ENCODE measurements at places on chromosomes 2 and 18.

DNA sequence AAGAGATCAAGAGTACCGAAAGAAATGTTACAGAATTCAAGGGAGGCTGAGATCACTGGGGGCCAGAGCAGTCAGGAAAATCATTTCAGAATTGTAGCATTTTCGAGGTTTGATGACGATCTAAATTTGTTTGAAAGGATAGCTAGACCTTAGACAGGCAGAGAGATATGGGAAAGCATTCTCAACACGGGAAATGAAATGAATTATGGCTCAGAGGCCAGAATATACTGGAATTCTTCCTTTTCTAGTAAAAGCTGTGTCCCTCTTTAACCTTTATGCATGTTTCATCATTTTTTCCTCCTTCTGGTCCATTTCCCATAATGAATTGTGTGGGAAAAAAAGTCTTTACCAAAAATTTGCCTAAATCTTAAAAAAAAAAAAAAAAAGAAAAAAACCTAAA is 78.8 kb downstream of the NABP1 start:
- DNase-seq = no peak

- DNase-seq = no peak
Observed at GRCh38 chr18:59033359-59033758, 106.3 kb upstream of the SEC11C start.

DNA sequence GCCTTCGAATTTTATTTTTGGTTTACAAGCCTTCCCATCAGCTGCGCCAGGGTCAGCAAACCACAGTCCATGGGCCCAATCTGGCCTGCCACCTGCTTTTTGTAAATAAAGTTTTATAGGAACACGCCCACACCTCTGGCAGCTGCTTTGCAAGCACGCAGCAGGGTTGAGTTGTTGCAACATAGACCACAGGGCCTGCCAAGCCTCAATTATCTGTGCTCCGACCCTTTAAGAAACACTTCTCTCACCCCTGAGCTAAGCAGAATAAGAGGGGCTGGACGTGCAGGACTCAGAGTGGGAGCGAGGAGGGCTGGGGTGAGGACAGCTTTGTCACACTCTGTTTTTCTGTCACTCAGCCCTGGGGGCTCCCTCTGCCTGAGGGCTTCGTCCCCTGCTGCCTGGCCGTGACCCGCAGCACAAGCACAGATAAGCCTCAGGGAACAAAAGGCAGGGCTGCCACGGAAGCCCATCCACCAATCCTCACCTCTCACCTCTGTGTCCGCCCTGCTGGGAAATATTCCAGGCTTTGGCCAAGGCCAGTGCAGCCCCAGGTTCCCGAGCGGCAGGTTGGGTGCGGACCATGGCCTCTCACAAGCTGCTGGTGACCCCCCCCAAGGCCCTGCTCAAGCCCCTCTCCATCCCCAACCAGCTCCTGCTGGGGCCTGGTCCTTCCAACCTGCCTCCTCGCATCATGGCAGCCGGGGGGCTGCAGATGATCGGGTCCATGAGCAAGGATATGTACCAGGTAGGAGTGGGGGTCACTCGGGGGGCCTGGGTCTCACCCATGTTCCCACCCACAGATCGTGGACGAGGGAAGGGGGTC is at the start of gene AGXT:
Gene AGXT, plus strand, starts transcription at position 539 of the 823 bp plus-strand sequence. Its CDS starts 42 bp downstream, at position 581.
- no peak for DNase-seq

DNA sequence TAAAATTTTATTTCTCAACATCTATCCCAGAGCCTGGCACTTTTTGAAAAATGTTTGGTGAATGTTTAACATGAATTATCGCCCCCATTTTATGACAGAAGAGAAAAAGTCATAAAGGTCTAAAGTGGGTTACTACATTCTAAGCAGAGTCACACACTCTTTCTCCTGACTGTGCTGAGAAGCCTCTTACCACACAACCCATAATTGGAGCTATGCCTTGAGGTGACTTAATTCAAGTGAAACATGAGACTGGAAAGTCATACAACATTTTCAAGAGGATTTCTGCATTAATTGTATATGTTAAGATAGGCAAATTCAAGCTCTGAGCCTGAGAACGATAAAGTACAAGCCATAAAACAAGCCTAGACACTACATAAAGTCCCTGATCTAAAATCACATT is 3.1 kb upstream of the DSEL start:
- DNase-seq = no peak

GRCh38 chr2:238487652-238488346 is 61.1 kb downstream of the ASB1 start:
- DNase-seq = no peak

DNA sequence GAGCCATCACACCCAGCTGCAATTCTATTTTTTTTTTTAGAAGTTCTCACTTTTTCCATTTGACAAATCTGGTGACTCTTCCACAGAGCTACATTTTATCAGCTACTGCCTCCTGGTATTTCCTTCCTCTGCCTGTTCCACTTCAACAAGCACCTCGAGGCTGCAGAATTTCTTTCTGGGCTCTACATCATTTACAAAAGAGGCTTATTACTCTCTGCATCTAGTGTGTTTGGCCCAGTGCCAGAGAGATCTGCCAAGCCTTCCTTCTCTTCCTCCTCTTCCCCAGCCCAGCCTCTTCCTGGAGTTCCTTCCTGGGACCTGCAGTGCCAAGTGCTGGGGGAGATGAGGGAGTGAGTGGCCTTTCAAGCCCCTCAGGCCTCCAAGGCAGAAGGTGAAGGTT is 119.6 kb upstream of the ITGA6 start:
- DNase-seq = no peak

DNA sequence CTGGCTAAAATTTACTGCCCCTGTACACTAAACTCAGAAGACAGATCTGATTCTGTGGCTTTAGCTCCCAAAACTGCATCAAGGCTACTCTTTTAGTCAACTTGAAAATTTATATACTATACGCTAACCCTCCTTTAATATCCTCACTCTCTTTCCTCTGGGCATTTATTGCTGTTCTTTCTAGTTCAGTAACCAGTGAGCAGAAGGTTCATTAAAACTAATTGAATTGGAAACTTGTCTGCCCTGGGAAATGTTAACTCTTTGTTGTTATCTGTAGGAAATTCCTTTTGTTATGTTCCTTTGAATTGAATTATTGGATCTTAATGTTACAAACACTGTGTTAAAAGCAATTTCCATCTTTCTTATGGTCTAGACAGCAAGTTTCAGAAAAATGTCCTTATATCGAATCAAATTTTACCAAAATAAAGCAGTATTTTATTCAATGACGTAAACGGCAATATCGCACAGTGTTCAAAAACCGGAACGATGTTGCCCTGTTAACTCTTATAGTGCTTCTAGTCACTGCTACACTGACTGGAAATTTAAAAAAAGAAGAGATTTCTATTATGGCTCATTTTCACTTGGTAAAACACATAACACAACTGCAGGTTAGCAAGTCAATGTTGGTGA is 168.3 kb downstream of the NR4A2 start:
- no peak for DNase-seq

- DNase-seq = no peak
Observed at GRCh38 chr2:70961648-70961994, 16.8 kb upstream of the ANKRD53 start.

DNA sequence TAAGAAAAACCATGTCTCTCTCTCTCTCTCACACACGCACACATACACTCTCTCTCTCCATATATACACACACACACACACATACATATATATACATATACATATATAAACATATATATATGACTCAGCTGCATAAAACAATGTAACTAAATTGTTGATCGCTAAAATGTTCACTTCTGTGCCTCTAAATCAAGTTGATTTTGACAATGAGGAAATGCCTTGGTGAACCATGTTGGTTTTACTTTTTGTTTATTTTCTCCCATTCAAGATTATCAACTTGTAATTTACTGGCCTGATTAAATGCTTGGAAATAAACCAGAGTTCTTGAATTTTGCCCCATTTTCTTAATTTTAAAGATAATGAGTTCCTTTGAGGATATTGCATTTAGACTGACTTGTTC is 500.4 kb downstream of the PARD3B start:
- DNase-seq = no peak

DNA sequence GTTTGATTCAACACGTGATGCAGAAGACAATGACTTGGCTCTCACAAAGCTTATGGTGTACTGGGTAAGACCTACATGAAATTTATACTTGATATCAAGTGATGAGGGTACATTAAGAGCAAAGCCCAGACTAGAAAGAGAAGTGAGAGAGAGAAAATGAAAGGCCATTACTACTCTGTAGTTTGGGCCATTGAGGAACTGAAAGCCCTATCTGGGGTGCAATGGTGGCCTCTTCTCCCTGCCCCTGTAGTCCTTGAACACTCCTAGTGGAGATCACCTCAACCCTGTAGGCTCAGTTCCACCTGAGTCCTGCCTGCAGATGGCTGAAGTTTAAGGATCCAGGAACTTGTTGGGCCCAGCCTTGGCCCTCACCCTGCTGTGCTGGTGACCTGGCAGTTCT is 569.8 kb upstream of the MEX3C start:
- no peak for DNase-seq

GRCh38 chr2:37561615-37562569 is 109.5 kb downstream of the CDC42EP3 start:
- DNase-seq = no peak

DNA sequence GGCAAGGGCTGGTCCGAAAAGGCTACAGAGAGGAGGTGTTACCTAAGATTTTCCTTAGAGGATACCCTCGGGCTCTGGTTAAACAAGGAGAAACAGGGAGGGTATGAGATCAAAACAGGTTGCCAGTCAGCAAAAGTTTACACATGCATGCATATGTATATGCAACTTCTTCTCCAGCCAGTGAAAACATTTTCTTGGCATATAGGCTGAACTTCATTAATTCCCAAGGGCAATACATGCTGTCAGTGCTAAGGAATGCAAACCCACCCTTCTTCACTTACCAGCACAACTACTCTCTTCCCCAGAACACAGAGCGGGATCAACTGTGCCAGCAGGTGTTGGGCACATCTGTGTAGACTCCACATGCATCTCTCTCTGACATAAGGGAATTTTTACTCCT is 176.0 kb downstream of the GFPT1 start:
- DNase-seq = no peak

- DNase-seq = no peak
Observed at GRCh38 chr2:231890896-231891513, 35.2 kb downstream of the NPPC start.

DNA sequence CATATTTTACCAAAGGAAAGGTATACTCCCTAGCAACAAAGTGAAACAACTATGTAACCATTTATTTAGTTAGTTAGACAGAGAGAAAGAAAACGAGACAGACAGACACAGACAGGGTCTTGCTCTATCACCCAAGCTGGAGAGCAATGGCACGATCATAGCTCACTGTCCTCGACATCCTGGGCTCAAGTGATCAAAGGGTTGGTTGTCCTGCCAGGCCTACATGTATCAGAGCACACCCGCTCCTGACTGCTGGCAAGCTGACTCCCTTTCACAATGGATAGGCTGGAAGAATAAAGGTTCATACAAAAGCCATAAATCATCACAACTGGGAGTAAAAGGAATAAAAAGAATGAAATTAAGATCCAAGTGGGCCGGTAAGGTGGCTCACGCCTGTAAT is 53.5 kb downstream of the ATL2 start:
- DNase-seq = no peak

DNA sequence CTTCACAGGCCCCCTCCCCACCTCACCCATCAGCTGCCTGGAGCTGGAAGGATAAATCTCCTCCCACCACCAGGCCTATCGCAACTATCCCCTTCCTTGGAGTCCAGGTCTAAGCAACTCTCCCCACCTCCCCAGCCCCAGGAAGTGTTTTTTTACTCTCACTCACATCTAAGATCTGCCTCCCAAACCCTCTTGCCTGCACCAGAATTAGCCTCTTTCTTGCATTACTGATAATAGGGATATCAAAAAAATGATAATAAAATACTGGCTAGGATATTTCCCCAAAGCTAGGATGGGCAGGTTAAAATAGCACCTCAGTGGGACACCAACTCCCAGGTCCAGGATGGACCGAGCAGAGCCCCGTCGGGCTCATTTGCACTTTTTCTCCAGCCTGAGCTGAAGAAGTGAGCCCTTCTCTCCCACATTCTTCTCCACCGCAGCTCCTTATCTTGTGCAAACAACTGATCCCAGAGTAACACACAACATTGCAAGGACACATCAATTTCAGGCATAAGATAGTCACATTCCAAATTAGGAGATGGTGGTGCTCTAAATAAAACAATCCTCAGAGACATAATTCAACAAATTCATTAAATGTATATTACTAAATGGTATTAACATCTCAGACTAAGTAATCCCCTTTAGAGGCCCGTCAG is 17.7 kb upstream of the CIB4 start:
- no peak for DNase-seq

DNA sequence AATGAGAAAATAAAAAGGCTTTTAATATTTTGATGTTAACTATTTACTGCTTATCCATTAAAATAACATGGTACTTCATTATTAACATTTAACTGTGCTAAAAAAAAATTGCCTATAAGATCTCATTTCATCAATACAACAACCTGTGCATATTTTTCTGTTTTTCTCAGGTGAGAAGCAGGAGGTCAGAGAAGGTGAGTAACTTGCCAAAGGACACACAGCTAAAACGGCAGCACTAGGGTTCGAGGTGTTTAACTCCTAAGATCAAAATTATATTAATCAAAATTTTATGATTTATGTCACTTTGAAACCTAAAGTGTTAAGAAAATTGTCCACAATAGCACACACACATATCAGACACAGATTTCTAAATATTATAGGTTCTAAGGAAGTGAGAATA is 366.0 kb downstream of the TGIF1 start:
- no peak for DNase-seq

DNA sequence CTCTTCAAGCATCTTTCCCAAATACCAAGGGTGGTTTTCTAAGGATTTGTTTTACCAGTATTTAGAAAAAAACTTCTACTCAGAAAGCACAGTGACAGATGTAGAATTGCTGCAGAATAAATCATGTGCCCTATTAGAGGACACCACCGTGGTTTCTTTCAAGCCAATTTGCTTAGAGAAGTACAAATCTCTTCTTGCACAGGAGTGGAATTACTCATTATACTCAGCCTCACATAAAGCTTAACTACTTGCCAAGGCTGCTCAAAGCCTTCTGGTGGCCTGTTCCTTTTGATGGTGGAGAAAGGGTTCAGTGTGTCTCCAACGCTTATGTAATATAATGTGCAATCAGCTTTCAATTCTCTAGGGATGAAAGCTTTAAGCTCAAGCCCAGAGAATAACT is 66.5 kb upstream of the CTNNA2 start:
- DNase-seq = no peak

DNA sequence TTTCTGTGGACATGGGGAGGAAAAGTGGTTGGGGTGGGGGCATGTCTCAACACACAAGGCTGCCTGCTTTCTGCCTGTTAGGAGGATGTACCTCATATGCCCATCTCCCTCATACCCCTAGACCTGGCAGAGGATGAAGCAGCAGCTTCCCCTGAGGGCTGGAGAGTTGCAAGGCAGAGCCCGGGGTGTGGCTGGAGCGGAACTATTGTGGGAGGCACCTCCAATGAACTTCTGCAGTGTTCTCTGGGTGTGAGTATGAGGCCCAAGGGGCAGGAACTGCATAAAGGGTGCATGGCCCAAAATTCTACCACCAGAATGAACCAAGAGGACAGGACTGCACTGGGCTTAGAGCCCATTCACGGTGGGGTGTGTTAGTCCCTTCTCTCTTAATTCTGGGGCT is 296.3 kb upstream of the SIX2 start:
- no peak for DNase-seq

DNA sequence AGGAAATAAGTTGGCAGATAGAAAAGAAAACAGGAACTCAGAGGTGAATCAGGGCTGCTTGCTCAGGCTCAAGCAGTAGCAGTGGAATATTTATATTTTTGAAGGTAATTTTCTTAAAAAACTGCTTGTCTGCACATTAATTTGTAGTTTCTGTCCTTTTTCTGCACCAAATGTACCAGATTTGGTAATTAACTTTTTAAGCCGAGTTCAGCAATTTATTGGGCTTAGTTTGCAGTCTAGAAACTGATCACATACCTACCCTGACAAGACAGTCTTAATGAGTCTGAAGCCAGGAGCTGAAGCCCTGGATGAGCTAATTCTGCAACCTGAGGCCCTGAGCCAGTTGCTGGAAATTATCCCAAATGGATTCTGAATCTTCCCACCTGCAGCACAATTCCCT is 647.0 kb downstream of the TDRD15 start:
- no peak for DNase-seq
